ENCODE measurements at places on chromosomes 12 and 14.

- DNase-seq = no peak
Measured at GRCh38 chr12:52494518-52494917, 1.5 kb upstream of the KRT6A start.

- DNase-seq = no peak
Measured at GRCh38 chr14:42488965-42489364, 882.3 kb downstream of the LRFN5 start.

- DNase-seq = no peak
Measured at GRCh38 chr12:75439048-75439447, 41.5 kb upstream of the GLIPR1 start.

DNA sequence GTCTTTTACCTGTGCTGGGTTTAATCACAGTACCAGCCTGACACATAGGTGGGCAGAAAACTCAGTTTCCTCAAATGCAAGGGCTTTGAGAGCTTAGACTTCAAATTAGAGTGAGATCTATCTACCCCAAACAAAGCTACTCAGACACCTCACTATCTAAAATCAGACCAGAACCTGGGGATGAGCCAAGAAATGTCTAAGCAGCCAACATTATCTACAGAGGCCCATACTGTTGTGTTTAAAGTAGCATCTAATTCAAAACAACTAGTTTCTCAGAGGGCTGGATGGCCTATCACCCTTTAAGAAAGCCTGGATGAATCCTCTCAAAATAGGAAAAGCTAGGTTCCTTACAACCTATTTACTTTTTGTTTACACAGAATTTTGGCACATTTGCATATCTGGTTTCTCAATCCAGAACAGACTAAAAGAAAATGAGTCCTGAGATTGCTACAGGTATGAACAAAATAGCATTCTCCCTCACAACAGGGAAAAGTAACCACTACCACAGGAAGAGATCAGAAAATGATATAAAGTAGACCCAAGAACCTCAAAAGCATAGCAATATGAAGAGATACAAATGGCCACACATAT is 142.4 kb downstream of the ZFP36L1 start:
- no peak for DNase-seq

DNA sequence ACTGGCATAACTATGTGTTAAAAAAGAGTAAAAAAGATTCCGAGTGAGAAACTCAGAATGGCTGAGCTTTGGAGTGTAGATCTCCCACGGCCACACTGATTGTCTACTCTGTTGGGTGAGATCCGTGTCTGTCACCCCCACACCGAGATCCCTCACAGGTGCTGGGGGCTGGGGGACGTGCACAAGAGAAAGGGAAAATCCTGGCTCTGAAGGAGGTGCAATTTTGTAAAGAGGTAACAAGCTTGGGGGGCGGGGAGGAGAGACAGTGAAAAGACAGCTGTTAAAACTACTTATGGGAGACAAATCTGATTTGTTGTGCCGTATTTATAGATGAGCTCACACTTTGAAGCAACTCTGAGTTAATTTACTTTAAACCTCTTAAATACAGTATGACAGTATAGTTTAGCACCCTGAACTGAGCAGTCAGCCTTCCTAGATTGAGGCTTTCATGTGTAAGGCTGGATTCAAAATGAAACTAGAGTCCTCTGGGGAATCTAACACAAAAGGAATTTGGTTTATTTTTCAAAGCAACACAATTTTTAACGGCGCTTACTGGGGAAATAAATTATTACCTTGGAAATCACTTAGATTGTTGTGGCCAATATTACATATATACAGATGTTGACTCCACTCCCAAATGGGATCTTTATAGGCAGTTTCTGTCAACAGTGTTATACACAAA is 167.4 kb upstream of the RGS6 start:
- no peak for DNase-seq

- DNase-seq = no peak
Measured at GRCh38 chr14:99729991-99730875, 46.1 kb downstream of the CYP46A1 start.

Data from hippocampal formation (tissue), 2 donors.